Purkinje cell (primary cell): ENCODE measurements at places on chromosomes 16 and 17. TPM values are rescaled to one million over a fixed set of nuclear protein-coding genes. Genes with fewer than 3 reads are reported as not detected.

Gene KRTAP9-8
- not detected in 2 replicates for polyA plus RNA-seq

Gene SPN
- polyA plus RNA-seq: not detected in 2 replicates

Gene ZNF48
- polyA plus RNA-seq: 1.3 and 1.6 TPM in 2 replicates

Gene HNF1B
- polyA plus RNA-seq: not detected in 2 replicates

Gene KRT15
- not detected in 2 replicates for polyA plus RNA-seq

Gene HOXB1
- not detected in 2 replicates for polyA plus RNA-seq

Gene KRTAP17-1
- polyA plus RNA-seq: not detected in 2 replicates

Gene ABCA3
- polyA plus RNA-seq: 6.3 and 9.1 TPM in 2 replicates

Gene CARD14
- 0.66 TPM in 1 of 2 replicates, not detected in the other for polyA plus RNA-seq

Gene LLGL2
- polyA plus RNA-seq: not detected in 2 replicates

Gene EFCAB13
- 1.3 TPM in 1 of 2 replicates, not detected in the other for polyA plus RNA-seq

Gene MEIOC
- 0.50 and 2.3 TPM in 2 replicates for polyA plus RNA-seq
